ENCODE measurements at places on chromosomes 1 and 21.

DNA sequence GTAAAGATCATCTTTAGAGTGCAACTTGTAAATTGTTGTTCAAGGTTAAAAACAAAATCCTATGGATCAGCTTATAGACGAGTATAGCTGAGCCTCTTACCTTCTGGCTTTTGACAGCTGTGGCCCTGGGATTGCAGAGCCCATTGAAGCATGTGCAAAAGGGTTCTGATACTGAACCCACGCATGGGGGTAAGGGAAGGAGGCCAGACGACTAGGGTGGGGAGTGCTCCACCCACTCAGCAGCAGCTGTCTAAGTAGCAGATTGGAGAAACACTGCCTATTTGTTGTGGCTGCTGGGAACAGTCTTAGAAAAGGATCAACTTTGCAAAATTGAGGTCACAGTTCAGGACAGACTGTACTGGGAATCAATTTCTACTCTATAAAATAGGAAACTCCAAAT is 16.1 kb downstream of the CD101 start:
- DNase-seq, result no peak

DNA sequence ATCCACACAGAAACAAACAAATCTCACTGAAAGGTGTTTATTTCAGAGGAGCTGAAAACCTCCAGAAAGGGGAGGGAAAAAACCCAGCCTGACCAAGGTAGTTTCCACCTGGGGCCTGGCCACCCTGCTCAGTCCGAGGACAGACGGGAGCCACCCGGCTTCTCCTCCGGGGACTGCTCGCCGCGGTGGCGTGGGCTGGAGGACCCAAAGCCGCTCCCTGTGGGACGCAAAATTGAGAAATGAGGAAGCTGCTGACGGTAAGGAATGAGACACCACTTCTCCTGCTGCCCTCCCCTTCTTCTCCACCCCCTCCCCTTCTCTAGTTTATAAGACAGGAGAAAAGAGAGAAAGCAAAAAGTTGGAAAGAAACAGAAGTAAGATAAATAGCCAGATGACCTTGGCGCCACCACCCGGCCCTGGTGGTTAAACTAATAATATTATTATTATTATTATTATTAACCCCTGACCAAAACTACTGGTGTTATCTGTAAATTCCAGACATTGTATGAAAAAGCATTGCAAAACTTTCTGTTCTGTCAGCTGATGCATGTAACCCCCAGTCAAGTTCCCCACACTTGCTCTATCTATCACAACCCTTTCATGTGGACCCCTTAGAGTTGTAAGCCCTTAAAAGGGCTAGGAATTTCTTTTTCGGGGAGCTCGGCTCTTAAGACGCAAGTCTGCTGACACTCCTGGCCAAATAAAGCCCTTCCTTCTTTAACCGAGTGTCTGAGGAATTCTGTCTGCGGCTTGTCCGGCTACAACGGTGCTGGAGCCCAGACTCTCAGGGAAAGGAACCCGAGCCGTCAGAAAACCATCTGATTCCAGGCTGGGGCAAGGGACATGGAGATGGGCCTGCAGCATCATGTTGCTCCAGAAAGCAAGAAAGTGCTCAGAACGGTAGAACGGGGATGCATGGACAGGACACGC is 12.5 kb downstream of the ITGB2 start:
- DNase-seq, result no peak

DNA sequence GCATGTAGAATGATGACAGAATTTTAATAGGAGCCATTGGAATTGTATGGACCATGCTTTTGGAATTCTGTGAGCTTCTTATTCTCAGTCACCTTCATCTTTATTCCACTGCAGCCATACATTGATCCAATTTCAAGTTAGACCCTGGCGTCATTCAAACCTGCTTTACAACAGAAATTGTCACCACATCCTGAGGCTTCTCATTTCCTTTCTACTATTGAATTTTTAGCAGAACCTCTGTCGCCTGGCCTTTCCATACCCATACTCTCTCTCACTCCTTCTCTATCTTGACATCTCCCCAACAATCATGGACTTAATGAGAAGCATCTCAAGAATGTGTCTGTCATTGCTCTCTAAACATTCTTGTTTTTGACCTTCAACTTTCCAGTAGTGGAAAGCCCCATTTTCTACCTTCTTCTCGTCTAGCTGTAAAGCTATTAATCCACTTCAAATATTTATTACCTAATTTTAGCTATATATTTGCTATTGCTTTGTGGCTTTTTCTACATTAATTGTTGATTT is 74.1 kb downstream of the CRB1 start:
- no peak for DNase-seq

- DNase-seq, result no peak
Measured at GRCh38 chr21:44437371-44437695, 18.0 kb upstream of the LRRC3 start.

- no peak for DNase-seq
Measured at GRCh38 chr1:164256456-164256855, 302.5 kb upstream of the PBX1 start.

- DNase-seq, result no peak
Measured at GRCh38 chr1:166876540-166876838, 425 bp upstream of the TADA1 start.

DNA sequence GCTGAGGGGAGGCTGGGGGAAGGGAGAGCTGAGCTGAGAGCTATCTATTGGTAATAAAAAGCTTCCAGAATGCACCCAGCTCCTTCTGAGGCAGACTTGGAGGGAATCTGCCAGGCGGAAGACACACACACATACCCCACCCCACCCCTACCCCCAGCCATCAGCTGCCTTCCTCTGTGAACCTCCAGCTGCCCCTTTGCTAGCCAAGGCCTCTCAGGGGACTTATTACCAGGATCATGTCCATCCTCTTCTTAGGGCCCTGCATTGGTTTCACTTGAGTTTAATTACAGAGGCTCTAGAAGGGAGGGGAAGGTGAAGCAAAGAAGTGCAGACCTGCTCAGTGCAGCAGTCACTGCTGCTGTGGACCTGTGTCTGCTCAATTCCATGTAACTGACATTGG is 156.4 kb downstream of the OMA1 start:
- no peak for DNase-seq

DNA sequence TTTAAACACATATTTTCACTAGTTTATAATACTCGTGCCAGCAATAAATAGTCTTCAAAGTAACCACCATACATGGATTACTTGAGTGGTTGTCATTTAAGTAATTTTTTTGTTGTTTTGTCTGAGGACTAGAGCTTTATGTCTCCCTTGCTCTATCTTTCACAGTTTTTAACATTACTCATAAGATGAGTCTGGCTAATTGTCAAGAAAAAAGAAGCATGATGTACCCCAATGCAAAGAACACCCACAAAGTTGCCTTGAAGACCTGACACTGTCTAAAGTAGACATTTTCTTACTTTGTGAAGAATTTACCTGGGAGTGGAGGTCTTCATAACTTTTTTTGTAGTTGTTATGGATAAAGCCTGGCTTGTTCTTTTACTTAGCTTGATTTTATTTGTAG is 210.4 kb upstream of the BRINP3 start:
- no peak for DNase-seq

DNA sequence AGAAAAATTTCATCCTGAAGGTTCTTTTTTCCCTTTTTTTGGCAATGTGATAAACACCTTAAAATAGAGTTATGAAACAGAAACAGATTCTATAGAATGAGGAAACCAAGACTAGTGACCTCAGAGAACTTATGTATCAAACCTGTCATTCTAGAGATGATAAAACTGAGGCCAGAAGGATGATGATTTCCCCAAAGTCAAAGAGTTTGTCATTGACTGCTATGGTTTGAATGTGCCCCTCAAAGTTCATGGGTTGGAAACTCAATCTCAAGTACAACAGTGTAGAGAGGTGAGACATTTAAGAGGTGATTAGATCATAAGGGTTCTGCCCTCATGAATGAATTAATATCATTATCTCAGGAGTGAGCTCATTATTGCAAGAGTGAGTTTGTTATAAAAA is 13.7 kb upstream of the BEND5 start:
- no peak for DNase-seq

GRCh38 chr1:227756172-227756959 is 21.1 kb downstream of the SNAP47 start:
- no peak for DNase-seq

DNA sequence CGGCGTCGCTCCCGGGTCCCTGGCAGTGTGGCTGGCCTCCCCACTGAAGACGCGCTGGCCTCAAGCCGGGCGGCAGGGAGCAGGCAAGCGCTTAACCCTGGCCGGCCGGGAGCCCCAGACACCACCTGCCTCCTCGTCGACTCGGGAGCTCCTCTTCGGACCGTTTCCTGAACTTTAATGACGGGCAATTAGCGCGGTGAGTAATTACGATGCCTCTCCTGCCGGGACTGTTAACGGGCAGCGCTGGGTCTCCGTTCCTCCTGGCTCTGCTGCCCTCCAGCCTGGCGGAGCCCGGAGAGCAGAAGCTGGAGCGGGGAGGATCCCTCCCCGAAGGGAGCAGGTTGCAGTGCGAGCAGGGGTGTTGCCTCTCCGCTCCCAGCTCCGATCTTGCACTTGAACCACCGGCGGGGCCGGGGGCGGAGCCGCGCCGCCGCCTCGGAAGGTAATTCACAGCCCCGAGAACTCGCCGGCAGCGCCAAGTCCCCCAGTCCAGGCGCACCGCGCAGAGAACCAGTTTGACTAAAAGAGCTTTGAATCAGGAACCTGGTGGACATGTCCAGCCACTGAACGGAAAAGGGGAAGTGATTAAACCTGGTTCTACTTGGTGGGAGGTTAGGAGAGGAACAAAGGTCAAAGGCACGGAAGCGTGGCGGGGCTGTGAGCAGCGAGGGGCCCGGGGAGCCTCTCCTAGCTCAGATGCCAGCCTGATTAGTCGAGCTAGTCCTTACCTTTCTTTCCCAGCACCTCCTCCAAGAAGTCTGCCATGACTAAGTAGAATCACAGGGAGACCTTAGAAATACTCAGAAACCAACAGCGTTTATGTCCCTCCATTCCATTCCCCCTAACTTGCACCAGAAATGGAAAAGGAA is 18.3 kb upstream of the PLEKHA6 start:
- DNase-seq, result no peak

DNA sequence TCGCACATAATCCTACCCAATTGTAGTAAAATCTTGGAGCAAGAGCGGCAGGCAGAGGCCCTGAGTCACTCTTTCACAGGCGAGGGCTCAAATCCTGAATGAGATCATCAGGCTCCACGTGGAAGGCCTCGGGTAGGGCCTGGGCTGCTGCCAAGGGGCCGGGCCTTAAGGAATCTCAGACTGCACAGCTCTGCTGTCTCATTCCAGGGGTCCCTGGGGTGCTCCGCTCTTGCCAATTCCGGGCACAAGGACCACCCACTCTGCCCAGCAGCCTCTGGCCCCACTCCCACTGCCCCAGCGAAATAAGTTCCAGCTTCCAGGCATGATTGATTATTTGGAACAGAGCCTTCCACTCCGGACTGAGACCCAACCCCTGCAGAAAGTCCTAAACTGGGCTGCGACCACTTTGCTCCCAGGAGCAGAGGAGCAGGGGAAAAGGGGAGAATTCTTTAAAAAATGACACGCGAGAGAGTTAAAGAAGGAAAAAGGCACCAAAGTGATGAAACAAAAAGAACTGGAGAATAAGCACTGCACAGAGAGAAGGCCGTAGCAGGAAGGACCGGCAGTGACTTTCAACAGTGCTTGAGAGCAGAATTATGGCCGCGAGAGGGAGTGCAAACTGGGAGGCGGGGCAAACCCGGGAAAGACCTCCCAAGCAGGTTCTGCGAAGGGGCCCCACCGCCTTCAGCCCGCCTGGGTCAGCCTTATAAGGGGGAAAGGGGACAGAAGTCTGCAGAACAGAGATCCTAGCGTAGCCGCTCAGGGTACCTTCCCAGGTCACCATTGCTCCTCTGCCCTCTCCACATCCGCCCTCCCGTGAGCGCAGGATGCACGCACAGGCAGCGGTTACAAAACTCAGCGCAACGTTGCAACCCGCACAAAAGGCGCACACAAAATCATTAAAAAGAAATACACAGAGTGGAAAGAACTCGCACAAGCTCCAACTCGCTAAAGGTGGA is 2.0 kb downstream of the ADAMTS1 start:
- DNase-seq, result no peak

GRCh38 chr1:188325211-188325610 is 1496.5 kb downstream of the PLA2G4A start:
- no peak for DNase-seq

- DNase-seq, result no peak
Measured at GRCh38 chr1:218347336-218347722, 2.2 kb downstream of the TGFB2 start.

DNA sequence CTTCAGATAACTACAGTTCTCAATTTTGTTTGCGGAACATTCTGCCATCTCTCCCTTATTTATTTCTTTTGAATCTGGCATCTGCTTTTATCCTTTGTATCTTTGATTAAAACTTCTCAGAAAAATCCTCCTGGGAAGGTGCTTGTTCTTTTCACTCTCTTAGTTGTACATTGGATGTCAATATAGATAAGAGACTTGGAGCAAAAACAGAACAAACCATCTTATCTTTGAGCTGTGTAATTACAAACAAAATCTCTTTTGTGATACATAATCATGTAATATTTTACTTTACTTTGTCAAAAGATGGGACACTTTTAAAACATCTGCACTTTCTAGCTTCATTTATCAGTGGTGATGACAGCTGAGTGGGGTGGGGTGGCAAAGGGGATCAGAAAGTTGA is 307.2 kb upstream of the LYPLAL1 start:
- DNase-seq, result no peak

- DNase-seq, result no peak
Measured at GRCh38 chr1:180260541-180260940, 30.5 kb downstream of the LHX4 start.

DNA sequence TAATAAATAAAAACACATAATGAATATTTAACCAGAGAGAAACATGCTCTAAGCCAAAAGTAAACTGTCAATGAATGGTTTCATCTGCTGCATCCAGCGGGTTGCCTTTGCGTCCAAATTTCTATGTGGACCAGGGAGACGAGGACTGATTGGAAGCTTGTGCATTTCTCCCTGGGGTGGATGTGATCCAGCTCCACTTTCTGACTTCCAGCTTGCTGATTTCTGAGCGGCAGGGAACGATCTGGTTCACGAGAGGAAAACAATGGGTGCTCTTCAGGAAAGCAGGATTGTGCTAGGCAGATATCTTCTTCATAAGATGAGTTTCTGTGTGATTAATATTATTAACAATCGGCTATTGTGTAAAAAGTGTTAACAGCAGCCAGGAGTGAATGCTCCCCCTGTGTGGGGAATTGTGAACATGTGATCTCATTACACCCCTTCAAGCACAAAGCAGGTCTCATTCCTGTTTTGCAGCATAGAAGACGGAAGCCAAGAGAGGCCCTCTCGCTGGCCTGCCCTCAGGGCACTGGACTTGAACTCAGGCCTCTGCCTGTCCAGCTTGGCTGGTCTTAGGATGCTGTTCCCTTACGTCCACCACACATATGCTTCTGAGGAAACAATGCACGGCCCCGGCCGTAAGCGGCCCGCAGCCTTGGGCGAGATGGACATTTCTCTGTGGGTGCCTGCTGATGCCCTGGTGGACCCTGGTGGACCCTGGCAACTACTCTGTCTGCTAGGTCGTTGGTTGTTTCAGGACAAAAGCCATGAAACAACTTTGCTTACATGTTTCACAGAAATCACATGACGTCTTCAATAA is 183.4 kb upstream of the C1orf174 start:
- DNase-seq, result no peak

- DNase-seq, result no peak
Measured at GRCh38 chr1:219266524-219266923, 92.8 kb downstream of the LYPLAL1 start.

- peak; percentile 11 for DNase-seq
Measured at GRCh38 chr1:212760126-212760823, 31.3 kb downstream of the NSL1 start.

- DNase-seq, result no peak
Measured at GRCh38 chr1:157178490-157178889, 40.3 kb upstream of the ETV3 start.

- no peak for DNase-seq
Measured at GRCh38 chr1:84339503-84339902, 38.0 kb downstream of the SAMD13 start.

GRCh38 chr21:46454634-46455390 is 3.9 kb upstream of the DIP2A start:
- DNase-seq, result no peak

Measured in activated CD4-positive, CD25-positive, alpha-beta regulatory T cell treated with anti-CD3 and anti-CD28 coated beads, Interleukin-2, amount 50 U/mL, for 16 hours (primary cell).